Myocyte (in vitro differentiated cells): ENCODE measurements at places on chromosomes 2 and 18. TPM values are rescaled to one million over a fixed set of nuclear protein-coding genes. Genes with fewer than 3 reads are reported as not detected.

DNA sequence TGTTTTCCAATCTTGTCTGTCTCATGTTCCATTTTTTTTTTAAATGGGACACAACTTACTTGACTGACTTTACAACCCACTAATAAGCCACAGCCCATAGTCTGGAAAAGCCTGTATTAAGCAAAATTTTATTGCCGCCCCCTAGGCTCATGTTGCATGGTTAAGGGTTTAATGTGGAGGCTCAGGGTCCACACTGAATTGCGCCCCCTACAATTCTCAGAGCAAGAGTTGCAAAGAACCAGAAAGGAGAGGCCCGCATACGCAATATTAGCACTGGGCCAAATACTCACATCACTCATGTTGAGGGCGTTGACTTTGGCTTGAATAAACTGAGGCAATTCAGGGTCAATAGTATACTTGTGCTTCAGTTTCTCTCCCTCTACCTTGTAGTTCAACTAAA is 65.5 kb downstream of the NEB start:
- DNase-seq = no peak

The REG3A gene
- total RNA-seq = not detected in 2 replicates

DNA sequence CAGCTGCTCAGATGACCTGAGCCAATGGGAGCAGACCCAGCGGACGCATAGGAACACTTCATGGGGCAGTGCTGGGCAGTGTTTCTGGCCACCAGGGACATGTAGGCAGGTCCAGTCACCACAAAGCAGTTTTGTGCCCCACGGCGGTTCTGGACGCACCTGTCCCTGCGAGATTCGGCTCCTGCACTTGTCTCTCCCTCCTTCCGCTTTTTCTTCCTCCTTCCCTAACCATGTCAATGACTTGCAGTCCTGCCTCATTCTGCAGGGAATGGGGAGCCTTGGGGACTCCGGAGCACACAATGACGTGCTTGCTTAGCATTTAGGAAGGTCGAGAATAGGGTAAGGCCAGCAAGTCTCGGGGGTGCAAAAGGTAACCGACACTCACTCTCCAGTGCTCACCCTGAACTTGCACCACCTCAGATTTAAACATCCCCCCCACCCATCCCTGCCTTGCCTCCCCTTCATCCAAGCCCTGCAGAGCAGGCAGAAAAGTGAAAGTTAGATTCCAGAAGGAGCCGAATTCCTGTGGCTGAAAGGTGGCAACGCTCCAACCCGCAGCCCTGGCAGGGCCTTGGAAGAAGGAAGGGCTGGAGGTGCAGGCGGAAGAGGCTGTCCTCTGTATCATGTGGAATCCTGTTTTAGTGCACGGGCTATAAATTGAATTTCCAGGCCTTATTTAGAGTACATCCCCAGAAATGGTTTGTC is 40.5 kb upstream of the ATG16L1 start:
- DNase-seq = peak; percentile 88

- no peak for DNase-seq
Measured at GRCh38 chr2:31197166-31197565, 20.1 kb downstream of the CAPN14 start.
